Islet precursor cell (in vitro differentiated cells): ENCODE measurements at places on chromosomes 11 and 22.
A peak's percentile ranks its signal among the peaks of the same experiment; 100 is the strongest.

- no peak for DNase-seq
Measured at GRCh38 chr11:85848006-85848405, 7.2 kb upstream of the CCDC83 start.

DNA sequence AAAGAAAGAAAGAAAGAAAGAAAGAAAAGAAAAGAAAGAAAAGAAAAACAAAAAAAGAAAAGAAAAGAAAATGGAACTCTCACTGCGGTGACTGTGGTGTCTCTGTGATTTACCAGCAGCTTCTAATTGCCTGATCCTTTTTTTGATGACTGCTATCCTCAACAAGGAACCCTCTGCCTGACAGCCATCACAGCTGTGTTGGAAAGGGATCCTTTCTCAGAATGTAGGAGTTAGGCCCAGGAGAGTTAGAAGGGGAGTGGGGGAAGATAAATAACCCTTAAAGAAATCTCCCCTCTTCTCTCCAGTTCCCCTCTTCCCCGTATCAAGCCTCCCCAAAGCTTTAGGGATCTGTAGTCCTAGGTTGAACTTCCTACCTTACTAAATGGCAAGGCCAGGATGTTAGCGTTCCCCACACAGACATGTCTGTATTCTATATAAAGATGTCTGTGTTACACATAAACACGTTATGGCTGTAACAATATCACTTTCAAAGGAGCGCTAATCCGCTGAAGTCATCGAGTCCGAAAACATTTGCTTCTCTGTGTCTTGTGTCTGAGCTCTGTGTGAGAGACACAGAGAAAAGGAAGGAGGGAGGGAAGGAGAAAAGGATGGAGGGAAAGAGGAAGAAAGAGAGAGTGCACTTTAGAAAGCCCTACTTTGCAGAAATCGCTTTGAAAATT, 26.8 kb upstream of the WT1 start:
- DNase-seq: no peak

DNA sequence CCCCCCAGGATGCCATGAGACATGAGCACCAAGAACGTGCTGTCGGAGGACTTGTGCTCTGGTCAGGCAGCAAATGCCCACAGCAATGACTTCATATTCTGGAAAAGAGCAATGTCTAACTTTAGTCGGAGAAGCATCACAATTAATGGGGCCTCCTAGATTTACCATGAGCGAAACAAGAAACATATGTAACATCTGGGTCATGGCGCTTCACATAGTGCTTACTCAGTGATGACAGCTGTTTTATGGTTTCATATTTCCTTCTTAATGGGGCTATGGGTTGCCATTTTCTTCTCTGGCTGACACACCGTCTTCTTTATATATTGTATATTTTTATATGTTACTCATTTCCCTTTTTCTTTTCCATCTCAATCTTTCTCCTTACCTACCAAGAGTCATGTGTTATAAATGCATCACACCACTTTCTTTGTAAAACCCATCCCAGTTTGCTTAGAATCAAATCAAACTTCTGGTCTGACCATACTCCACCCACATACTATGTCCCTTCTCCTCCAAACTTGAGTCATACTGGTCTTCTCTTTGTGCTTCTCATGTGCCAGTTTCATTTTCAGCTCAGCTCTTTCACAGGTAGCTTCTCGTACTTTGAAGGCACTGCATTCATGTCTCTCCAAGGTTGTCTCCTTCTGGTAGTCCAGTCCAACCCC, 9.4 kb upstream of the CASP12 start:
- no peak for DNase-seq

- no peak for DNase-seq
Measured at GRCh38 chr11:34068111-34068510, 16.6 kb downstream of the CAPRIN1 start.

DNA sequence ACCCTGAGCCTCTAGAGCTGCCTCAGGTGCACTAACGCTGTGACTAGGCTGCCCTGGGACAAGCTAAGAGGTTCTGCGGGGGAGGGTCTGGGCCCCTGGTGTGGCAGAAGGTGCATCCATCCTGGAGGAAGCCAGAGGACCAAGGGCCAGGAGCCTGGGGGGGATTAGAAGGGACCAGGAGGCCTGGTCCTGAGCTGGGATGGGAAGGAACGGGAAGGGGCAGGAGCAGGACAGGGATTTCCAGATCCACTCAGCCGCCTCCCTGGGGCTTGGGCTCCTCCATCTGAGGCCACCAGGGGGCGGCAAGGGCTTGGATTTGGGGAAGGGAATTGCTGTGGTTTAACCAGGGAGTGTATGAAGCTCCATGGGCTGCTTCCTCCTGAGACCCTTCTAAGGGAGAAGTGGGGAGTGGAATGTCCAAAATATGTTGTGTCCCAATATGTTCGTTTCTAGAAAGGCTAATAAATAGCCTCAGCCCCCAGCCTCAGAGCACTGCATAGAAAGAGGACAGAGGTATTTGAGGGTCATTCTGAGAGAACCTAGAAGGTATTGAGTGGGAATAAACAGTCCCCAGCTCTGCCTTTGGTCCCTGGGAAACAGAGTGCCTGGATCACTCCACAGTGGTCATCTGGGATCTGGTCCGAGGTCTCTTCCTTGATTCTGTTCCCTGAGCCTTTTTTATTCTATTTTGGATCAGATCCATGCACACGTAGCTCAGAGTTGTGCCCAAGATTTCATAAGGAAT, 17.4 kb upstream of the PRAME start:
- DNase-seq: peak; percentile 88

GRCh38 chr11:94795476-94796189, 27.5 kb downstream of the AMOTL1 start:
- DNase-seq: no peak

- peak; percentile 50 for DNase-seq
Measured at GRCh38 chr11:124865181-124865901, at the start of gene ROBO3. Gene ROBO3 (plus strand): TSS chr11:124865432. CDS start chr11:124865578, 146 bp downstream.

- no peak for DNase-seq
Measured at GRCh38 chr11:113926273-113927197, 21.9 kb downstream of the HTR3B start.

- DNase-seq: no peak
Measured at GRCh38 chr11:104275992-104276391, 112.0 kb upstream of the PDGFD start.

DNA sequence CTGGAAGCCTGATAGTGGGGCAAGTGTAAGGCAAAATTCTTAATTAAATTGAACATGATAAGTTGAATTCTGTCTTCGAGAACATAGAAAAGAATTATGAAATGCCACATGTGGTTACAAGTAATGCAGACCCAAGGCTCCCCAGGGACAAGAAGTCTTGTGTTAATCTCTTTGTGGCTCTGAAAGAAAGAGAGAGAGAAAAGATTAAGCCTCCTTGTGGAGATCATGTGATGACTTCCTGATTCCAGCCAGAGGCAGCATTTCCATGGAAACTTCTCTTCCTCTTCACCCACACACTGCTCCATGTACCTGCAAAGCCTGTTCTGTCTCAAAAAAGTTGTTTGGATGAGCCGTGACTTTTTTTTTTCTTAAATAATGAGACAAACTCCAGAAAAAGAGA, 1.9 kb upstream of the TYR start:
- DNase-seq: no peak

DNA sequence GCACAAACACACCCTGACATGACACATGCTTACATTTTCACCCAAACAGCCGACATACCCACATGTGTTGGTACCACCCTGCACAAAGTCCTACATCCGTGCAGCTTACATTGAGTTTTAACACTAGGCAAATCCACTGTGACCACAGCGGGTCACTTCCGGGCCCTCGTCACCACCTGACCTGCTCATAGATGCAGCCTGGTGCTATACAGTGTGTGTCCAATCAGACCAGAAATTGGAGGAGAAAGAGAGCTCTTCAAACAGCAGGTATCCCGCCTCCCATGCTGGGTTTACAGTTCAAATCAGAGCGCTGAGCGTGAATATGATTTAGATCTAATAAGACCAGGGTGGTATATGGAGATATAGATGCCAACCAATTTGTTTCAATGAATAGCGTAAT, 35.4 kb downstream of the PHF21B start:
- no peak for DNase-seq

DNA sequence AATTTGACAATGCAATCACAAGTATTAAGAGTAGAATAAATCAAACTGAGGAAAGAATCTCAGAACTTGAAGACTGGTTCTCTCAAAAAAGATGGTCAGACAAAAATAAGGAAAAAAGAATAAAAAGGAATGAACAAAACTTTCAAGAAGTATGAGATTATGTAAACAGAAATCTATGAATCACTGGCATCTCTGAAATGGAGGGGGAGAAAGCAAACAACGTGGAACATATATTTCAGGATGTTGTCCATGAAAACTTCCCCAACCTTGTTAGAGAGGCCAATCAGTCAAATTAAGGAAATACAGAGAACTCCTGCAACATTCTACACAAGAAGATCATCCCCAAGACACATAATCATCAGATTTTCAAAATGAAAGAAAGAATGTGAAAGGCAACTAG, 235.7 kb downstream of the SBF2 start:
- no peak for DNase-seq

DNA sequence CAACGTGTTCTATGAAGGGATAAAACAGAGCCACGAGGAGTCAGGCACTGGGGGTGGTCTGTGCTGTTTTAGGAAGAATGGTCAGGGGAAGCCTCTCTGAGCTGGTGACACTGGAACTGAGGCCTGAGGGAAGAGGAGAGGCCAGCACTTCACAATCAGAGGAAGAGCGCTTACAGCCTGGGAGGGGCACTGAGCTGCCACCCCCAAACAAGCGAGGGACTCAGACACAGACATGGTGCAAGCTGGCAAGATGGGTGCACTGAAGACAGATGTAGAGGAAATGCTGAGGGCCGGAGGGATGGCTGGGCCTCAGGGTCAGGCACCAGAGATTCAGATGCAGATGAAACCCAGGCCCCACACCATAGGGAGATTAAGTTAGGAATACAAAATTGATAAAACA, 40.0 kb upstream of the TP53I11 start:
- DNase-seq: no peak

DNA sequence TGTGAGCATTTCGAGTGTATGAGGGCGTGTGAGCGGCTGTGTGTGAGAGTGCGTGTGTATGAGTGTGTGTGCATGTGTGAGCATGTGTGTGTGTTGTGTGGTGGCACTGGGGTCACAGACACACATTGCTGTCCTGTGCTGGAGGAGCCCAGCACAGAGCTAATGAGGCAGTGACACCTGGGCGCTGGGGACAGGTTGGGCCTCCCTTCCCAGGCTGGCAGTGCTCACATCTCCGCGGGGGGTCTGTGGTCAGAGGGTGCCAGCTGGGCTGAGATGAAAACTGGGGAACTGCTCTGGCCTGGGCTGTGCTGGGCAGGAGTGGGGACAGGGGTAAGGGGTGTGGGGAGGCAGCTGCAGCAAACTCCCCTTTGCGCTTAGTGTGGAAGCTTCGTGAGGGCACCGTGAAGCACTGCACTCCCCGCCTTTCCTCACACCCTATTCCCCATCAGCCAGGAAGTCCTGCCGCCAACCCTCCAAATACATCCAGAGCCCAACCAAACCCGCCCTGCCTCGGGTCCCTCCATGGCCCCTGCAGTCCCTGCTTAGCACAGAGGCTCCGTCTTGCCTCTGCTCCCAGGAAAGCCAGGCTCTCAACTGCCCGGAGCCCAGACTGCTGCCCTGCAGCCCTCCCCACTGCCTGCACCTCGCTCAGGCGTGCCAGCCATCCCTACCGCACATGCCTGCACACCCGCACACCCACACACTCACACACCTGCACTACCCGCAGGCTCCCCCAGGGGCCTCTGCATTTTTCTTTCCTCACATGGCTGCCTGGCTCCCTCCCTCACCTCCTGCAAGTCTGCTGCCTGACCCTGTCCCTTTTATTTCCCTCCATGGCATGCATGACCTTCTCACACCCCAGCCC, 62.0 kb upstream of the THY1 start:
- peak; percentile 67 for DNase-seq

- DNase-seq: peak; percentile 73
Measured at GRCh38 chr11:72112978-72113808, 698 bp upstream of the ANAPC15 start.

- DNase-seq: no peak
Measured at GRCh38 chr22:46649141-46650077, 29.2 kb downstream of the GRAMD4 start.

- DNase-seq: peak; percentile 49
Measured at GRCh38 chr11:124277804-124278203, 21.6 kb downstream of the OR8G5 start.

DNA sequence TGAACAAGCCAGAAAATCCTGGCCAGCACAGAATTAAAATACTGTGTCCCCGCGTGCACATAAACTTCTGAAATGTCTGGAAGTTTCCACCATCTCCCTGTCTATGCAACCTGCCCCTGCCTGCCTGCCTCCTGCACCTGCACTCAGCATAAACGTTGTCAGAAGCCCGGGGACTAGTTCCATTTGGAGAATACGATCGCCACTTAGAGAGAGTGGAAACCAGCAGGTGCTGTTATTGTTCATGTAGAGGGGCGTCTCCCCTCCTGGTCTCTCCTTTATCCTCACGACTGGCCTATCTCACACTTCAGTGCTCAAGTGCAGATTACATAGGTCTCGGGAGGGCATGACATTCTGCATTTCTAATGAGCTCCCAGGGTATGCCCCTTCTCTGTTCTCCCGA, 35.6 kb downstream of the MPPED1 start:
- no peak for DNase-seq

DNA sequence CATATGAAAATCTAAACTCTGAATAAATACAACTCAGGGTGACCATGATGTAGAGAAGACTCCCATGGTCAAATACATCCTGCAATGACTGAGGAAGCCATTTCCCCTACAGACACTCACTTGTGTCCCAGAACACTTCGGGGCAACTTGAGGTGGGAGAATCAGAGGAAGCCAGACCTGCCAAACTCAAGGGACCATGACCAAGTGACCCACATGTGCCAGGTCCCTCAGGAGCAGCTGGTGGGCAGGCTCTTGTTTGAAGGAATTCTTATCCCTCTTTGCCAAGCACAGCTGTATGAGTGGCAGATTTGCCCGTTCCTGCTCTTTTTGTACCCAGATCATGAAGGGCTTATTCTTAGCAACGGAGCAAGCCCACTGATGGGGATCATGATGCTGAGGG, 17.8 kb downstream of the SPATA19 start:
- DNase-seq: peak; percentile 23

GRCh38 chr11:16312233-16312765, 44.0 kb downstream of the SOX6 start:
- DNase-seq: no peak

- DNase-seq: no peak
Measured at GRCh38 chr11:59283825-59284772, 71.4 kb upstream of the MPEG1 start.

DNA sequence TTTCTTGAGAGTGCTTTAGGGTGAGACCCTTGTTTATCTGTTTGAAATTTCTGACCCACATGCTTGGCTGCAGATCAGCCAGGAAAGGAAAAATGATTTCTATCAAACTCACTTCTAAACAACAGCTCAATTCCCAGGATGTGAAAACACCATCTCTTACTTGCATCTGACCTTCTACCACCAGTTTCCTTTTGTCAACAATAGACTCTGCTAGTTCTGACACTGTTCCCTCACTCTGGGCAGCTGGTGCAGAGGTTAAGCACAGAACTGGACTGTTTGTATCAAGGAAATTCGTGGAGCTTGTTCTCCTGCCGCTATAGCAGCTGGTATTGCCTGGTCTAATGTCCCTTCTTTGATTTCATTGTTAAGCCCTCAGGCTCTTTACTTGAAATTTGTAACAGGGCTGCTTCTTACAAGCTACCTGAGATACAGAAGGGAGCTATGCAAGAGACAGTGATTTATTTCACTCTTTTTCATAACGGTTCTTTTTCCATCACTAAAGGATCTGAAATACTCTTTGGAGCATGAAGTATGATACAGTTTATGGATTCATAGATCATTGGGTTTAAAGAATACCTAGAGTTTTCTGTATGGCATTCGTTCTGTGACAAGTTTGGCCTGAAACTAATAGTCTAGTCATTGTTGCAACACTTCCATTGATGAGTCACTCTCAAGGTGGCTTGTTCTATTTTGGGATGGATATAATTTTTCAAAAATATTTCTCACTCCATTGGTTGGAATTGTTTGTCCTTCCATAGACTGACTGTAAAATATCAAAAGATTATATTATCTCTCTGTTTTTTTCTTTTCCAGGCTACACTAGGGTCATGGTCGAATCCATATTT, 178.2 kb upstream of the ZC3H12C start:
- DNase-seq: no peak
